ENCODE measurements at places on chromosomes 5 and 9.

GRCh38 chr5:123928401-123928800 lies 416.4 kb downstream of the CSNK1G3 start:
- no peak for DNase-seq

- DNase-seq, result no peak
These were observed 86.4 kb downstream of the ADRB2 start for GRCh38 chr5:148912714-148913398.

DNA sequence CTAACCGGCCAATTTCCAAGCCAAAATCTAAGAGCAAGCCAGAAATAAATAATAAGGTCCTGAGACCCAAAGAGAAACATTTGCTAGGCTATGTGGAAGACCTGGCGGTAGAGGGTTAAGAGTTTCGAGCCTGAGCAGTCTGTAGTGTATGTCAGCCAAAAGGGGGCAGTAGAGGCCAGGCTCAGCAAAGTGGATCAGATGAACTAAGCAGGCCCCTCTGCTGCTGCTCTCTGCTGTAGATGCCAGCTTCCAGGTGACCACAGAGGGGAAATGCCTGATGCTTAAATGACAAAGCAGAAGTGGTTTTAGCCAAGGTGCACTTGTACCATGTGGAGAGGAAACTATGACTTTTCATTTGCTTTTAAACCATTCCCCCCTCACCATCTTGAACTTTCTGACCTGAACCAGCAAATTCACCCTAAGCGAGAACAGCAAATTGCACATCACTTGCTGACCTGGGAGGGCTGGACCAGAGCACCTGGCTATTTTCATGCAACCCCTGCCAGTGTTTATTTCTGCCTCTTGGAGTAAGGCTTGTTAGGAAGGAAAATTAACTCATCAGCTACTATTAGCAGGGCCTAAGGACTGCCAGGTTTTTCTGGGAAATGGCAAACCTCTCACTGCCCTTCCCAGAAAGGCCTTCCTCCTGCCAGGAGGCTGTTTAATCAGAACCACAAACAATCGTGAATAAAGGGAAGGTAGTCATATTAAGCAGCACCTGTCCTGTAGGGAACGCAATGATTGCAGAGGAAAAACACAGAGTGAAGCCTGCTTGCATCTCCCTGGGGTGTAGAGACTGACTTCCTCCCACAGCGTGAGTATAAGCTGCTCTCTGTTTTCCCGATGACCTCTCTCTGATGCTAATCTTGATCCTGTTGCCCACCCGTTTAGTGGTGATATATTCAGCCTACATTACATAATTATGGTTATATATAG lies 818.2 kb downstream of the TLR4 start:
- DNase-seq, result peak; percentile 45

DNA sequence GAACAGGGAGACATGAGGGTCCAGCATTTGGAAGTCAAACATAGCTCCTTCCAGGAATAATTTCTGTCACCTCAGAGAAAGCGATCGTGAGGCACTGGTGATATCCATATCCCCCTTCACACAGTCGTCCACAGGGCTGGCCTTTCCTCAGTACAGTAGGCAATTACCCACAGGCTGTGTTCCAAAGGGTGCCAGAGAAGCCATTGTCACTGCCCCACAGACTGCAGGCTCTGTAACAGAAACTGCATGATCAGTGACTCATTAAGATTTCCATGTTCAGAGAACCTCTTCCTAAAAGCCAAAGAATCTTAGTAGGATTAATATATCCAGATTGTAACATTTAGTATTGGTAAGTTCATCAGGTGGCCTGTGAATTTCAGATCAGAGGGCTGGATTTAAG lies 127.6 kb downstream of the RPS23 start:
- no peak for DNase-seq

DNA sequence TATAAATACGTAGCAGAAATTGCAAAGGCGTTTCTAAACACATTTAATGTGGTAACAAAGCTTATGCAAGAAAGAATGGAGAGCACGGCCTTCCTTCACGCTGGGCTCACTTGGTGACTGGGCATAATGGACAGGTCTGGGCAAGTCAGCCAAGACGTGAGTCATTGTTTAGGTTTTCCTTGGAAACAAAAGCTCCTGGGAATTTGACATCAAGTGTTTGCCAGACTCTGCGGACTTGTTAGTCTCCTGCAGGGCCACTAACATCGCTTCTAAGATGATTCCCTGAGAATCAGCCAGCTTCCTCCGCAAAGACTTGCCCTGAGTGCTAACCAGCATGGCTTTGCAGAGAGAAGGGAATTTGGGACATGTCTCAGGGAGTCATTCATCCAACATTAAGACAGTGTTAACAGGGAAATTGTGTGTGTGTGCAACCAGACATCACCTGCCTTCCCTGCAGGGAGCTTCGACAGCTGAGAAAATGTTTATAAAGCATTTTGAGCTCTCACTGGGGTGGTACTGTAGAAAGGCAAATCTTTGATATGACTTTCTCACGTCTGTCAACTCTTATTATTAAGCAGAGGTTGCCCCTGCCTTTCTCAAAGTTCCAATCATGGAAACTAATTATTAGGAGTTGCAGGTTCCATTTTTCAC lies 182.5 kb downstream of the NTRK2 start:
- no peak for DNase-seq

DNA sequence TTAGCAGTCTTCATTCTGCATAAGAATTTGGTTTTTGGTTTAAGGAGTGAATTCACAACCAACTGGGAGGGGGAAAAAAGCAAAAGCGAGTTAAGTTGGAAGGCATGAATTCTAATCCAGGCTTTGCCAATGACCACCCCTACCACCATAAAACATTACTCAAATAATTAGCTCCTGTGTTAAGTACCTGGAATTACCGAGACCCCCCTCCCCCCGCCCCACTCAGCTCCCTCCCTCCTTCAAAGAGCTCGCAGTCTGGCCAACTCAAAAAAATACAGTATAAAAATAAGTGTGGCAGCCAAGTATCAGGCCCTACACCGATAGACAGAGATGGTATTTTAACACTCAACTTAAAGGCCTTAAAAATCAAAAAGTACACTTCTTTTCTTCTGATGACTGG lies 492 bp downstream of the ATG12 start:
- no peak for DNase-seq

DNA sequence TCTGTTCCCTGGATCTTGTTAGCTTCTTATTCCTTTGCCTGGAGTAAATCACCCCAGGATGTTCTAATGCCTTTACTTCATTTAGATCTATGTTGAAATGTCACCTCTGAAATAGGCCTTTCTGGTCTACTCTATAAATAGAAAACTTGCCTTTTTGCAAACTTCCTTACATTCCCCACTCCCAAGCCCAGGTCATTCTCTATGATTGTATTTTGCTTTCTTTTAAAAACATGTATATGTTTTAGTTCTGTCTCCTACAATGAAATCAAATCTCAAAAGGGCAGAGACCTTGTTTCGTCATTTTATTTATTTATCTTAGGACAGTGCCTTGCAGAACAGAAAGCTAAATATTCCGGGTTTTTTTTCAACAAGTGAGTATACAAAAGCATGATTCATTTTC lies 1657.7 kb upstream of the C9orf72 start:
- DNase-seq, result no peak

GRCh38 chr5:172771439-172772111 lies 580 bp upstream of the DUSP1 start:
- DNase-seq, result peak; percentile 51

DNA sequence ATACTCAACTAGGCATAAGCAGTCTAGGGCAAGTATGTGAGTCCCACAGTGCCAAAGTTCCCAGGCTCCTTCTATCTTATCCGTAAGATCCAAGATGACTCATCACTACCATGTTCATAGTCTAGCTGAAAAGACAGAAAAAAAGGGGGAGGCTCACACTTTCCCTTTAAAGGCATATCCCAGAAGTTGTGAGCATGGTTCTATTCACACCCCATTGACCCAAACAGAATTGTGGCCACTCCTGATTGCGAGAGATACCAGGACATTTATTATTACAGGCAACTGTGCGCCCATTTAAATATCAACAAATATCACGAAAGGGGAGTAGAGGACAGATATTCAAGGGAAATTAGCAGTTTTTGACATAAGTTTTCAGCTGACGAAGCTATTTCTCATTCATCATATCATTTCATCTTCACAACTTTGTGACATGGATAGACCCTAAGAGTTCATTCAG lies 8.1 kb upstream of the PFDN1 start:
- DNase-seq, result no peak

Measured in BE2C (cell line).